ENCODE measurements at places on chromosomes 3 and 15.
A peak's percentile ranks its signal among the peaks of the same experiment; 100 is the strongest.

- no peak for DNase-seq
Observed at GRCh38 chr3:125608419-125608818, 13.1 kb upstream of the OSBPL11 start.

DNA sequence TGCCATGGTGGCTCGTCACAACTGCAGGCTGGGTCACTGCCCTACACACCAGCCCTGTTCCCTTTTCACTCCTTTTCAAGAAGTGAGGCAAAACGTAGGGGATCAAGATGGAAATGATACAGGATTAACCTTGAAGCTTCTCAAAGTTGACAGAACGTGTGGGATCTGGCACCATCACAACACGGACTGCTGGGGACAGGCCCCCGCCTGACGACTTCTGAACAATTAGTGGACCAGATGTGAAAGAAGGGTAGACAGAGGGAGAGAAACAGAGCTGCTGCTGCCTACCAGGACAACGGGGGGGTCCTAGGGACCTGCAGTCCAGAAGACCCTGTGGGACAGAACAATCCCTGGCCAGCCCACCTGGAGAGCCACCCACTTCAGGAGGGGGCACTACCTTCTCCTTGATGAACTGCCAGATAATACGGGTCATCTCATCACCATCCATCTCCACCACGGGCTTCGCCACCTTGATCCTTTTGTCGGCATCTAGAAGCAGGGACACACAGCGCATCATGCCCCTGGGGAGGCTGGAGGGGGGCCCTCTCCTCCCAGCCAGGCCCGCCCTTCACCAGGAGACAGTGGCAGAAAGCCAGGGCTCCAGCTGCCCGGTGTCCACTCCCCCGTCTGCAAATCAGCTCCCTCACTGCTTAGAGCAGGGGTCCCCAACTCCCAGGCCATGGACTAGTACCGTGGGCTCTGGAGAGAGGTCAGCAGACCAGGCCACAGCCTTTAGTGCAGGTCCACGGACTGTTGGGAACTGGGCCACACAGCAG is 10.9 kb downstream of the IDH2 start:
- DNase-seq = no peak

GRCh38 chr3:166498446-166498845 is 661.2 kb upstream of the BCHE start:
- DNase-seq = no peak

GRCh38 chr3:187085021-187085666 is 54.2 kb downstream of the RPL39L start:
- no peak for DNase-seq

DNA sequence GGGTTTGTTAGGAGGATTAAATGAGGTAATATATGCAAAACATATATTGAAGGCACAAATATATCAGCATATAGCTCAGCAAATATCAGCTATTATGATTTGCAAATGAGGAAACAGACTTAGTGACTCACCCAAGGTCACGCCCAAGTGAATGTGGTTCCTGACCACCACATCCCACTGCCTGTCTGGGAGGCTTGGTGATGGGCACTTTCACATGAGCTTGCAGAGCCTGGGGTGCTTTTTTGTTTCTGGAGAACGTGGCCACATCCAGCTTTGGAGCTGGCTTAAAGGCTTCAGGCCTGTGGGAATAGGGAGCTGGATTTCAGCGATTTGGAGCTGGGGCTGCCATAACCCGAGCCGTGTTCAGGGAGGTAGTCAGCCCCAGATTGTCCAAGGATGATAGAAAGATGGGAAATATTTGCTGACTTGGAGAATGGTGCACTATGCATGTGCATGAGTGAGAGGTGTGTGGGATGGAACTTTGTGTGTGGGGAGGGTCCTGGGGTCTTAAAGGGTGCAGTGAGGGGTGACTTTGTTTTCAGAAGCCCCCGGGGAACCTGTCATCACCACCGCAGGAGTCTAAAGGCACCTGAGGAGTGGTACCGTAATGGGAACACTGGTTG is 12.0 kb upstream of the FGD5 start:
- DNase-seq = no peak

- peak; percentile 50 for DNase-seq
Observed at GRCh38 chr3:141411251-141411771, 43.0 kb downstream of the ZBTB38 start.

- DNase-seq = no peak
Observed at GRCh38 chr3:3177861-3178497, 1.5 kb downstream of the CRBN start.

GRCh38 chr3:143343031-143343430 is 223.5 kb downstream of the CHST2 start:
- DNase-seq = no peak

GRCh38 chr3:53170325-53171063 is 9.5 kb downstream of the PRKCD start:
- no peak for DNase-seq

GRCh38 chr3:45596290-45596791 is 1.8 kb downstream of the LIMD1 start:
- no peak for DNase-seq

DNA sequence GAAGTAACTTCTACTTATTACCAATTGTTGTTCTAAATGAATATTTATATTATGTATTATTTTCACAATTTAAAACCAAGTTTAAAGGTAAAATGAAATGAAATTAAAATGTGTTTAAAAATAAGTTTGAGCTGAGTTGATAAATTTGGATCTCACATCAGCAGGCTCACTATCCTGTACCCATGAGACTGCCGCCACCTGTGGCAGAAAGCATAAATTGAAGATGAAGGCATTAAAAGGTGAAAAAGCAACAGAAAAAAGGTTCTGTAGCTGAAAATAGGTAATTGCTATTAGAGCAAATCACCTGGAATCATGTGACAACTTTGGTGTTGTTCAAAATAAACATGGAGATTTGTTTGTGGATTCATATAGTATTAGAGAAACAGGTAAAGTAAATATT is 133.0 kb upstream of the CADM2 start:
- no peak for DNase-seq

DNA sequence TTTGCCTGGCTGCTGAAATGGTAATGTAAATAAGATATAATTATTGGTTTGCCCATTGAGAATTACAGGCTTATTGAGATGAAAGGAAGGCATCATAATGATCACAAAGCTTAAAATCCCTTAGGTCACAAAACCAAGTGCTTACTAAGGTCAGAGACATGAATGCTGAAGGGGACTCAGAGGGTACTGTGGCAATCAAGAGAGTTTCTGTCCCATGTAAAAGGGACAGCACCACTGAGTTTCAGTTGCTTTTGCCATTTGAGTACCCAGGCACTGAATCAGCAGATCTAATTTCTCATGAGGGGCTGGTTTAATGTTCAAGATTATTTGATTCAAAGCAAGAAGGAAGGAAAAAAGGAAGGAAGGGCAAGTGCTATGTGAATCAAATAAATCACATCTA is 127.0 kb downstream of the PLOD2 start:
- no peak for DNase-seq

- no peak for DNase-seq
Observed at GRCh38 chr15:51172193-51172592, 77.5 kb upstream of the TNFAIP8L3 start.

DNA sequence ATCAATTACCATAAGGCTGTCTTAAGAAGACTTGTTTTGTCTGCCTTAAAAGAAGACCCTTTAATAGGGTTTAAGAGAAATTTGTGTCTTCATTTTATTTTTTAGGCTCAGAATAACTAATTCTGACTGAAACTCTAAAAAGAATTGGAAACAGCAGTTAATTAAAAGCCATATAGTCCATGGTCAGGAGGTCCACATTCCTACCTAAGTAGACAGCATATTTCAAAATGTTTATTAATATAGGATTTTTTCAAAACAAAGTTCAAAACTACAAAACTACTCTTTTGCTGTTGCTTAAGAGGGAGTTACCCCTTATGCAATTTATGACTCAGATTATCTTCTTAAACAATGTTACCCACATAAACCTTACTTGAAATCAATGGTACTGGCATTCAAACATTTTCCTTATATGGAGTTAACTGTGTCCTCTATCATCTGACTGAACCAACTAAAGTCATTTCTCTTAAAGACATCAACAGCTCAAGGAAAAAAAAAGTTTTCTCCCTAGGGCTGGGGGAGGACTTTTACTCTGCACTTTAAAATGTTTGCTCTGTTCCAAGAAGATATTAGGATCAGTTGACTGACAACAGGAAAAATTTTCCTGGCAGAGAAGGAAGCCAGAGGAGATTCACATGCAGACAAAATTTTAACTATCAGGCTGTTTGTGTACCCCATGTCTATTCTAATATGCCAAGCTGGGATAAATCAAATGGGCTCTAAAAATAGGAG is 56.8 kb upstream of the NANOGP8 start:
- DNase-seq = no peak

GRCh38 chr3:108862865-108863798 is 40.5 kb downstream of the TRAT1 start:
- DNase-seq = no peak

DNA sequence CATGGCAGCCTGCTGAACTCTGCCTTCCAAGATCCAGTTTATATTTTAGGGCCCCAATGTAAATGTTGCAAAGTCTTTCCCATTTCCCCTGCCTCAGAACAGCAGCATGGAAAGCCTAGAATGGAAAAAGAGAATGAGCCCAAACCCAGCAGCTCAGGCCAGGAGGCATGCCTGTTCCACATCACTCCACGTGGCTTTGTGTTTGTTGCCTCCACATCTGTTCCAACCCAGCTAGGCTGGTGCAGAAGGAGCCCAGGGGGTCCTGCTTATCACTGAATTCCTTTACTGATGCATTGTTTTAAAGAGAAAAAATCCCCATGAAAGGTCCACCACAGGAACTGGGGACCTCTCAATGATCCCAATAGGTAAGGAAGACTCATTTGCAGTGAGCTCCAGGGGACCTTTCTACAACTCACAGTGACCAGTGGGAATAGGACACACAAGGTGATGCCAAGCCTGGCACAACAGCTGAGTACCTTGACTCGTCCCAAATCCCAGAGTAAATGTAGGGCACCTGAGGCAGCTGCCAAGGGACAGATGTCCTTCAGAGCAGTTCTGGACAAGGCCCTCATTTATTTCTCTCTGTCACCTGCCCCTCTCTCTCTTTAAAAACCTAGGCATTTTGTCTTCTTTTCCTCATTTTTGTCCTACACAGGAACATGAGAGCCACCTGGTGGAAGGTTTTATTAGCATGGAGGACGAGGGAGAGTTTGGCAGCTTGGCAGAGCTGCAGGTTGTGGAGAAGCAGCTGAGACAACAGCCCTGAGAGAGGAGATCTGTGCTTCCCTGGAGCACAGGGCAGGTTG is 41.7 kb upstream of the ADAMTS17 start:
- DNase-seq = peak; percentile 54

DNA sequence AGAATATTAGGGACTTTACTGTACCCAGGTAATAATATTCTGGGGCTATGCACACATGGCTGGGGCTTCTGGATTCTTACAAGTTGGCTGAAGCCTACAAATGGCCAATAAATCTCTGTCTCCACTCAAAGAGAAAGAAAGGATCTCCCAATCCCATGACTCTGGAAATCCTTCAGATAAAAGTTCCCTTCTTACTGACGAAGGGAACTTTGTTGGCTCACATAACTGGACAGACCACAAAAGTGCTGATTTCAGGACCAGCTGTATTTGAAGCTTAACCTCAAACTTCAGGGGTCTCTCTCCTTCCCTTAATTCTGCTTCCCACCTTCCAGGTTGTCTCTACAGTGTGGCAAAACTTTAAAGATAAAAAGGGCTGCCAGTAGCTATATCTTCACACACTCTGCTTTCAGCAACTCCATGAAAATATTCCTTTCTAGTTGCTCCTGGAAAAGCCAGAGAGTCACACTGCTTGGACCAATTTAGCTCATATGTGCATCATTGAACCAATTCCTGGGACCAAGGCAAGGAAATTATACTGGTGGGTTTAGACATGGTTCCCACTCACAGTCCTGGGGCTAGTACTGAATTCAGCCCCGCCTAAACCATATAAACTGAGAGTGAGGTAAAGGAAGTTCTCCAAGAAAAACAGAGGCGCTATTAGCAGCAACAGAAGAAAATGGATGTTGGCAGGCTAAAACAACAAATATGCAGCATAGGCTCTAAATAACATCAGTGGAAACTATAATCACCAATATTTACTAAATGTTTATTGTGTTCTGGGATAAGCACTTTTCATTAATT is 290.0 kb upstream of the GADL1 start:
- DNase-seq = no peak

- peak; percentile 34 for DNase-seq
Observed at GRCh38 chr3:78785004-78785403, 982.8 kb downstream of the ROBO1 start.

DNA sequence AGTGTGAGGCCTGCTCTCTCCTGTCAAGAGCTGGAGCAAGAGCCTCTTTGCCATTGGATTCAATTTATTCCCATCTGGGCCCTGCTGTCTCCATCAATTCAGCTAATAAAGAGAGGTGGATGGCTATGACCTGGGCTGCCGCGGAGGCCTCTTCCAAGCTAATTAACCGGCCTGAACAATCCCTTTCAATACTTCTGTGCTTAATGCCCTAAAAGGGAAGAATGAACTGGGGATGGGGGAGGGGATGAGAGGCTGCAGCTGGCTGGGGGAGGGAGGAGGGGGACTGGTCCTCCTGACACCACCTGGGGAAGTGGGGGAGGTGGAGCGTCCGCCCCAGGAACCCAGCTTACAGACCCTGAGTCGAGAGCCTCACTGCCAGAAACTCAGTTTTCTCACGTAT is 33.4 kb upstream of the PRR23E start:
- DNase-seq = peak; percentile 92

DNA sequence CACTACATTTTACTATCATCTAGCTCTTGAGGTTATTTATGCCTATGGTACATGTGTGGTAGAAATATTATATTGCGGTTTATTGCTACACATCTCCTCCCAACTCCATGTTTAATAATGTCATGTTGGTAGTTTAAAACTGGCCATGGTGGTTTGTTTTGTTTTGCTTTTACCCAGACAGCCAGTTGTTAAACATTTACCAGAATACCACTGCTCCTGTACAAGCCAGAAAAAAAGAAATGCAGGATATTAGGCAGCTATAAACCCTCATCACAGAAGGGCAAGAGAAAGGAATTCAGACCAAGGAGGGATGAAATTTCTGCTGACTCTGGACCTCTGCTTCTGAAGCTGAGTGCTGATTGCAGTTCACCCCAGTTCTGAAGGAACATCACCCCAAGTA is 451.8 kb upstream of the IL12A start:
- no peak for DNase-seq

- DNase-seq = no peak
Observed at GRCh38 chr15:90004671-90005070, 3.5 kb downstream of the ZNF710 start.

- DNase-seq = peak; percentile 23
Observed at GRCh38 chr15:100373942-100374341, 32.2 kb upstream of the ADAMTS17 start.

- DNase-seq = no peak
Observed at GRCh38 chr3:177146646-177147045, 50.6 kb downstream of the TBL1XR1 start.
